NCI-H1048 (cell line): ENCODE measurements at places on chromosomes 5 and 9.

- DNase-seq, result no peak
Observed at GRCh38 chr5:30676223-30676840, 517.2 kb upstream of the CDH6 start.

DNA sequence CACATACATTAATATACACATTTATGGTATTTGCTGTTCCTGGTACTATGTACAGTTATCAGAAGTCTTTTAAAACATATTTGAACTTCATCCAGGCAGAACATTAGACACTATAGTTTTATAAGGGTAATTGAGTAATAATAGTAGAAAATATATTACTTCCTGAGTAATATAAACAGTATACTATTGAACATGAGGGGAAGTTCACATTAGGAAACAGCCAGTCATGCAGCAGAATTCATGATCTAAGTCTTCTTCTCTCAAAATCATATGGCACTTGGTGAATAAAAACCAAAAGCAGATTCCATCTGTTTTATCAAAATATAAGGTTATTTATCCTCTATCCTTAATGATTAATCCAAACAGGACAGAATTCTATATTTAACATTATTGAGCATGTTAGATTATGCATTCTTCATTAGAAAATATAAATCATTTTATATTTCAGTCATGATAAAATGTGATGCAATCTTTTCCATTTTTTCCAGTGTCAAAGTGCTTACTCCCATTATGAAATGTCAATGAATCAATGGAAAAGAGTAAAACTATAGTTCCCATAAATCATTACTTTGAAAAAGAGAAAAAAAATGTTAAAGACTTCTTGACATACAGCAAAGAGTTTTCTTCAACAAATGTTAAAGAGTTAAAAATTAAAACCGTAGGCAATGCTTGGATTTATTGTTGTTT, 584.3 kb upstream of the TUSC1 start:
- no peak for DNase-seq

GRCh38 chr9:86782831-86783230, 164.5 kb downstream of the GAS1 start:
- DNase-seq, result no peak

- no peak for DNase-seq
Observed at GRCh38 chr5:125033602-125034001, 287.2 kb upstream of the ZNF608 start.

GRCh38 chr5:61822584-61822983, 483.4 kb upstream of the KIF2A start:
- no peak for DNase-seq

DNA sequence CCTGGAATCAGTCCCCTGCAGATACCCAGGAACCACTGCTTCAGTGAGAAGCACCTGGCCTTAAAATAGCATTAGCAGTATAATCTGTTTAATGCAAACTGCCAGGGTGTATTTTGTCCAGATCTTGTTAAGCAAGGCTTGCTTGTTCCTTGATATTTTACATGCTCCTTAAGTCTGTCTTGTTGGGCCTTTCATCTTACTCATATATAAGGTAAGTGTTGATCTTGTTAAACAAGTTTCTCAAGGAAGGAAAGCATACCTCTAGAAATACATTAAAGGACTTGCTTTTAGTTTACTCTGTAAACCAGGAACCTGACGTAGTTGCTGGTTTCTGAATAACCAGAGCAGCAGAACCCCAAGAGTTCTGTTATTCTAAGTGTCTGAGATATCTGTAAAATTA, 13.7 kb downstream of the HSPA4 start:
- DNase-seq, result no peak

DNA sequence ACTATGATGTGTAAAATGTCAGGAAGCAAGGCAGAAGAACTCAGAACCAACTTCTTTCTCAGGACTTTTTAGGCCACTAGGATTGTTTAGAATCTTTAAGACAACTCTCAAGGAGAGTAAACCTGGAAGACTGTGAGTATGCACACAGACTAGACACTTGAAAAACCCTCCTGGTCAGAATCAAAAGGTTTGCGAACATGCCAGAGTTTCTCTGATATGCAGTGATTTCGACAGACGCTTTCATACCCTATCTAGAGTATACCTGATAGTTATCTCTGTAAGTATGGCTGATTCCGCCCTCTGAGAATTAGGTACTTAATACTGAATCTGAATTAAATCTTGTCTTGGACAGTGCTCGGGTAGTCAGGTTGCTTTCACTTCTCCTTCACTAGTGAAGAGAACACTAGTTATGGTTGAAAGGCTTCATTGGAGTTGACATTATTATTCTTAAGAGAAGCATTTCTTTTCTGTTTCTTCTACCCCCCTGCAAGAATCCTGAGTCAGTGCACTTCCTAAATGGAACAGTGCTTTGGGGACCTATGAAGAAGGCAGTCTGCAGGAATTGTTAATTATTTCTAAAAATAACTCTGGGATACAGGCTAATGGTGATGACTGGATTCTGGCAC, 158.1 kb downstream of the HACD4 start:
- no peak for DNase-seq

DNA sequence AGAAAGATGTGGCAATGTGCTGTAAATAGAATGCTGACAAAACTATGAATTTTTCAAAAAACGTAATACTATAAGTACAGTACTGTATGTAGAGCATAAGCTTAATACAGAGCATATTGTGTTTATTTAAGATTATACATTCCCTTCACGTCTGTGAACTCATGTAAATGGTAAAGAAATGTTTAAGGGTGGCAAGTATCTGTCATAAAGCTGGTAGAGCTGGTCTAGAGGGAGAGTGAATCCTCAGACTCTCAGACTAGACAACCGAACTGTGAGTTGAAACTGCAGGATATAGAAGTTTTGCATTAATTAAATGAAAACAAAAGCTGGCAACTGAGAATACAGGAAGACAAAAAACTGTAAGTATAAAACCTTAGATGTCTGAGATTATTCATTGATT, 87.3 kb upstream of the ANXA1 start:
- no peak for DNase-seq

DNA sequence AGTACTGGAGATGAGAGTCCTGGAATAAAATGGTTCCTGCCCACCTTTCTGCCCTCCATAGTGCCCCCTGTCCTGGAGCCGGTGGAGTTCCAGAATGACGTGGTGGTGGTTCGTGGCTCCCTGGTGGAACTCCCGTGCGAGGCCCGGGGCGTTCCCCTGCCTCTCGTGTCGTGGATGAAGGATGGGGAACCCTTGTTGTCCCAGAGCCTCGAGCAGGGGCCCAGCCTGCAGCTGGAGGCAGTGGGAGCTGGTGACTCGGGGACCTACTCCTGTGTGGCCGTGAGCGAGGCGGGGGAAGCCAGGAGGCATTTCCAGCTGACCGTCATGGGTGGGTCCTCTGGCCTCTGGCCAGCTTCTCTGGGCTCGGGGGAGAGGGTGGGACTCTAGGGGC, 51.1 kb upstream of the ASS1 start:
- DNase-seq, result no peak

DNA sequence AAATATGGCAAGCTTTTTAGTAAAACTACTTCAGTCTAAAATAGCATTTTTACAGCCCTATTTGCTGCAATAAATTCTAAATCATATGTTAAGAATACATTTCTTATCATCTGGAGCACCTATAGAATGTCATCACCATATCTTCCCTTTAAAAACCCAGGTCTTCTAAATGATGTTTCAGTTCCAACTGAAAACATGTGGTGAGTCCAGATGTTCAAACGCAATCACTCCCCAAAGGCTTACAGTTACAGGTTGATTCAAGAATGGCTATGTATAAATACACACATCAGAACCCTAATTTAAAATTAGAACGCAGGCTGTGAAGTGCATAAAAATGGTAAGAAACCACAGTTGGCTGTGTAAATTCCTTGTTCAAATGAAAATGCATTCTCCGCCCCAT, 796.3 kb downstream of the MAT2B start:
- no peak for DNase-seq

DNA sequence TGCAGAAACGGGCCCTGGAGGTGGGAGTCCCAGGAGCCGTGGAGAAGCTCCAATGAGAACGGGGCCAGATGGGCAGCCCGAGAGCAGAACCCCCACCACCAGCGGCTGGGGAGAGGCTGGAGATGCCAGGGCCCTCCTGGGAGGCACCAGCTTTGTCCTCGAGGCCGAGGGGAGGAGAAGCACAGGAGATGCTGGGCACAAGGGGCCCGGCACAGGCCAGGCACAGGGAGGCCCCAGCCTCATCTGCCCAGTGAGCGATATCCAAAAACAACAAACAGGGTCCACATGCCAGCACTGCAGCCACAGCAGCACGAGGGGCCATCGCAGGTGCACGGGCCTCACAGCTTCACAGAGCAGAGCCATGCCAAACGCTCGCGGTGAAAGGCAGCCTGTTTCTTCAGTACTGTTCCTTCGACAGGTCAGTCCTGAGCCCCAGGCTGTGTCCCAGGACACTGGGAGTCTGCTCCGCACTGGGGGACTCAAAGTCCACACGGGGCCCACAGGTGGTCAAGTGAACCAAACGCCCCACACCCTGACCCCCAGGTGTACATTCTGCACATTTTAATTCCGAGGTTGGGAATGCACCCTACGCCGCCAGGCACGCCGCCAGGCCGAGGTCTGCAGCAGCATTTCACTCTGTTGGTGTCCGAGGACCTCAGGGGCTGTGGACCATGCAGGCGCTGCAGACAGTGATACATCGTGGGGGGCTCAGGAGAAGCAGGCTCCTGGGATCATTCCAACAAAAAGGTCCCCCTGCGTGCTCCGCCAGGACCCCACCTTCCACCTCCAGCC, 9.5 kb downstream of the LPCAT1 start:
- no peak for DNase-seq

DNA sequence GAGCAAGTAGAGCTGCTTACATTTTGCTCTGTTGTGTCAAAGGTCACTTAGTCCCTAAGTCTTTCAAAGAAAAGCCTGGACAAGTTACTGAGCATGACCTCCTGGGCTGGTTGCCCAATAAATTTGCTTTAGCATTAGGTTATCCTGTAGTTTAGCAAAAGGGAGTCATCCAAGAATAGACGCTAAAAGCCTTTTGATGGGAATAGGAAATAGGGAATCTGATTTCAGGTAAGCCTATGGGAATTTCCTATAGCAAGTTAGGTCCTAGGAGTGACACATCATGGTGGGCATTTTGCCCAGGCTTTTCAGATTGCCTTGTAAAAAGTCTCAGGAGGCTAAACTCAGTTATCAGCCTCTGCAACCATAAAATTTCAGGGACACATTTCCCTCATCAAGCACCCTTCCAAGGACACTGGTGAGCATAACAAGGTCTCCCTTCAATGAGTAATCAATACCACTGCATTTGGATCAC, 67.6 kb upstream of the RANBP3L start:
- DNase-seq, result no peak

GRCh38 chr9:137045294-137046087, 486 bp downstream of the NPDC1 start:
- no peak for DNase-seq

DNA sequence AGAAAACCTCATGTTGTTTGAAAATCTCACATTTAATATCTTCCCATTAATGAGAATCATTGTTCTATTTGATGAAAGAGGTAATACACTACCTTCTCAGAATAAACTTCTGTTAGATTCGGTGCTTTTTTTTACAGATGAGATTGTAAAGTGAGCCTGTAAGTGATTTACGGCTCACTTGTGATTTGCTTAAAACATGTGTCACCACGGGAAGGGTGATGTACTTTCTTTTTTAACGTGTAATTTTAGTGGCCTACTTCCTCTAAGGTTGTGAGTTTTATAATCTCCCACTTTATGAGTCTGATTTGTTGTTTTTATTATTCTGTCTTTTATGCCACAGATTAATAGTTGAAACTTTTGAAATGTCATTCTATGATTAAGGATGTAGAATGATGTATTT, 15.9 kb downstream of the ANXA1 start:
- DNase-seq, result no peak

DNA sequence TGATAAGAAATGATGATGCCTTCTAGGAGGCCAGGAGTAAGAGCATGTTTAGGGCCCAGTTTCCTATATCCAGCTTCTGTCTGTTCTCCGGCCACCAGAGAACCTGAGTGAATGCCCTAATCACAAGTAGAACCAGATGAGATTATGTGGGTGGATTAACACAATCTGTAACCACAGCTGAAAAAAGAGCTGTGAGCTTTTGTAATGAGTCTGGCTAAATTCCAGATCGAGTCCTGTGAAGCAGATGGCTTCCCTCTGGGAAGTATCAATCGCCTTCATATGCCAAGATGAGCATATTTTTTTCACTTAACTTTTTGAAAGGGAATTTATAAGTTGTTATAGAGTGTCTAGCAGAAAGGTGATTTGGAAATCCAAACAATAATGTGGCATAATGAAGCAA, 99.8 kb downstream of the NNT start:
- no peak for DNase-seq

- DNase-seq, result no peak
Observed at GRCh38 chr5:176700239-176700847, 53.1 kb downstream of the TSPAN17 start.

DNA sequence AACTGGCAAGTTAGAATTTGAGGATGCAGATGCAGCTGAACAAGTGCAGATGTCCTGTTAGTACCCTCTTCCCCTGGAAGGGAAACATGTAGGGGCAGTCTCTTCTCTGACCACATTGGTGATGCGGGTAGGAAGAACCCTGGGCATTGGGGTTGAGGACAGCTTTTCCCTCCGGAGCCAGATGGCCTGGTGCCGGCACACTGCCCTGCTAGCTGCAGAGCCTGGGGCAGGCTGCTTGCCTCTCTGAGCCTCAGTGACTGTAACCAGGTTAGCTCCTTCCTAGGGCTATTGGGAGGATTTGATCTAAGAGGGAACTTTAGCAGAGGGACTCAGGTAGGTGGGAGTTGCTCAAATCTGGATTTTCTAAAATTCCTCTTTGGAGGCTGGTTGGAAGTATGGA, 148.4 kb downstream of the HSPA4 start:
- no peak for DNase-seq

GRCh38 chr5:2387634-2388325, 363.7 kb downstream of the IRX2 start:
- DNase-seq, result no peak

GRCh38 chr5:54492178-54492577, 25.4 kb upstream of the SNX18 start:
- no peak for DNase-seq
